ENCODE measurements at places on chromosomes 4 and X.

GRCh38 chr4:28334249-28334648 is 1473.6 kb downstream of the STIM2 start:
- no peak for DNase-seq

DNA sequence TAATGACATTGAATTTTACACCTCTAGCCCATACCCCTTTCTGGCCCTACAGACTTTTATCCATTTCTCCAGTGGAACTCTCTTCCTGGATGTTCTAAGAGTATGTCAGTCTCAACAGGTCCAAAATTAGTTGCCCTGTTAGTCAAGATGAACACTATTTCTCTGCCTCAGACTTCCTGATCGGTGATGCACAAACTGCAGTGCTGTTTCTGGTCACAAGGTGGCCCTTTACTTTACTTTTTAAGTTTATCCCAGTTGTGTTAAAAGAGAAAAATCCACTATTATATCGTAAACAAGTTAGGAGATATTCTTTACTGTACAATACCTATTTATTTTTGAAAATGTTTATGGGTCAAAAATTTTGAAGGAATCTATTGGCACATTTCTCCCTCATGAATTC is 13.1 kb downstream of the TCEAL7 start:
- DNase-seq = peak; percentile 4

GRCh38 chrX:139554376-139554775 is 23.8 kb downstream of the F9 start:
- no peak for DNase-seq

DNA sequence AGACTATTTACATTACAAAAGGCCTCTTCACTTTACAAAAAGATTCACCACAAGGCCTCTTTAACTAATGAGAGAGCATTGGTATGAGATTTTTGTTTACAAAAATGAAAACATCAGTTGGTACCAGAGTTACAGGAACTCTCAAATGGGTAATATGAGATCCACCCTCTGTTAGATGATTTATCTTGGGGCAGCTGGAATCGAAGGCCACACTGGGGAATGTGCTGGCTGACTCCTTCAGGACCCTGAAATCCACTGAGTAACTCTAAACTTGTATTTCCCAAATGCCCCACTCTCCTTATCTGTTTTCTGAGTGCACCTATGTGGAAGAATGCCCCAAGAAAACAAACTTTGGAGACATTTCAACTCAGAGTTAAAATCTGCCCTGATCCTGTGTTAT is 232.9 kb upstream of the F9 start:
- DNase-seq = no peak
